ENCODE measurements at places on chromosomes 2 and 18. TPM values are rescaled to one million over a fixed set of nuclear protein-coding genes. Genes with fewer than 3 reads are reported as not detected.

DNA sequence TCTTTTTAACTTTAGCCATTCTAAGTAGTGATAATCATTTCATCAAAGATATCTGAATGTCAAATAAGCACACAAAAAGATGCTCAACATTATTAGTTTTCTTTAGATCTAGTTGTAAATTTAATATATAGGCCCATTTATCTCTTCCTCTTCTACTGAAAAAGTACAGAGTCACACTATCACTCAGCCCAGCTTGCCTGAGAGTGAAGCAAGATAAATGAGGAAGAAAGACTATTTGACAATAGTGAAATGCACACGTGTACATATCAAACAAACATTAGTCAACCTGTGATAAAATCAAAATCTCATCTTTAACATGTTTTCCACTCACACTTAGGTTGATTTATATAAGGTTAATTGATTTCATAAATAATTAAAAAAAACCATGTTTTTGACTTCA lies 83.5 kb upstream of the CCDC195 start:
- H3K4me3 ChIP-seq: no peak overlapping the region
- H3K36me3 ChIP-seq: peaks cover 28% of the 10 kb centered on the region
- no peaks in the 10 kb centered on the region for H3K4me1 ChIP-seq
- H3K27ac ChIP-seq: peak overlapping the region; percentile 29

DNA sequence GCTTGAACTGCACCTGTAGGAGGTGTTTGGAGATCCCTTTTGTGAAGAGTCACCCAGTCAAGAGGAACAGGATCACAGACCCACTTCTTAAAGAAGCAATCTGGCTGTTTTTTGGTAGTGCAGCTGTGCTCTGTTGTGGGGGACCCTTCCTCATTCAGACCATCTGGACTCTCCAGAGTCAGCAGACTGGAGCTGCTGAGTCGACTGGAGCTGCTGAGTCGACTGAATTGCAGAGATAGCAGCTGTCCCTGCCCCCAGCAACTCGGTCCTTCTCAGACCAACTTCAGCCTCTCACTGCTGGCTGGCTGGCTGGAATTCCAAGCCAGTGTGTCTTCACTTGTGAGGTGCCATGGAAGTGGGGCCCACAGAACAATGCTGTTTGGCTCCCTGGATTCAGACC lies 56.8 kb downstream of the GTF3C3 start:
- H3K36me3 ChIP-seq: peaks cover 22% of the 10 kb centered on the region
- H3K27me3 ChIP-seq: no peaks in the 10 kb centered on the region
- H3K27ac ChIP-seq: no peak overlapping the region
- DNase-seq: no peak

SERPINB4 gene
- total RNA-seq: not detected

- DNase-seq: no peak
- no peak overlapping the region for H3K4me3 ChIP-seq
Observed at GRCh38 chr2:203636588-203637470, 69.6 kb upstream of the CD28 start.

AQP12A gene
- not detected for total RNA-seq

DSG1 gene
- not detected for total RNA-seq

DPP10 gene
- total RNA-seq: not detected

DLGAP1 gene
- total RNA-seq: not detected

DNA sequence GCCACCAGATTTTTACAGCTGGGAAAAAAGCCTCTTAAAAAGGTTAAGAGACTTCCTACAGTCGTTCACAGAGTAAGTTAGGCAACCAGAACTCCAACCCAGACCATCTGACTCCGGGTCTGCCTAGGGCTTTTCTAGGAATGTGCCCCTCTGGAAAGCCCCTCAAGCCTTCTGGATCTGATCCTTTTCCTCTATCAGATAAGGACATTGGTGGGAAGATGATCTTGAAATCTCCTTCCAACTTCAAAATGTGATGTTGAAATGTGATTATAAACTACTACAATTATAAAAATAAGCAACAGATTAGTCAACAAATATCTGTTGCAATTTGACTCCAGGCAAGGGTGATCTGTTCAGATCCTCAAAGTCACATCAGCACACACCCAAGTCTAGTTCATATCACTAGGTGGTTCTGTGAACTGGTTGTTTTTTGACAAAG lies 270.4 kb downstream of the ARHGAP15 start:
- no peak overlapping the region for H3K27ac ChIP-seq
- H3K36me3 ChIP-seq: peaks cover 8% of the 10 kb centered on the region
- H3K4me3 ChIP-seq: no peak overlapping the region
- H3K27me3 ChIP-seq: no peaks in the 10 kb centered on the region
- H3K4me1 ChIP-seq: peaks cover 25% of the 10 kb centered on the region

SMIM21 gene
- total RNA-seq: not detected

DNA sequence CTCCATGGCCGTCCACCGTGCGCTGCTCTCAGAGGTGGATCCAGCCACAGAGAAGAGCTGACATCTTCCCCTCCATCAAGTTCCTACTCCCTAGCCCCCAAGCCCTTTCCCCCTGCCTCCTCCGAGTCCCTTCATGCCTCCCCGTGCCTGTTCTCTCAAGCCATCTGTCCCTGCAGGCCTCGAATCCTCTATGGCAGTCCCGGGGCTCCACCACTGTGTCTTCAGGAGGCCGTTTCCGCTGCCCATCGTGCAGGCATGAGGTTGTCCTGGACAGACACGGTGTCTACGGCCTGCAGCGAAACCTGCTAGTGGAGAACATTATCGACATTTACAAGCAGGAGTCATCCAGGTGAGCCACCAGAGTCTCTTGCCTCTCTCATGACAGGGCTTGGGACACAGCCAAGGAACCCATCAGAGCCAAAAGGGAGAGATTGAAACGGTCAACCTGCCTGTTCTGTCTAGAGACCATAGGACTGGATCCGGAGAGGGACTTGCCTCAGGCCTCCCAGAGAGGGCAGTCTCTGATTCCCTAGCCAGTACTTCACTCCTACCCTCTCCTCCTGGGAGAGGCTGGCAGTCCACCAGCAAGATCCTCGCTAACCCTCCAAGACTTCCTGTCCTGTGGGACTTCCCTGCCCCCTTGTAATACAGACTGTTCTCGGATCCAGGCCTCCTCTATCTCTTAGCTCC lies 9.7 kb downstream of the UCN start:
- peaks cover 3% of the 10 kb centered on the region for H3K27me3 ChIP-seq
- no peak overlapping the region for H3K27ac ChIP-seq
- H3K36me3 ChIP-seq: no peaks in the 10 kb centered on the region
- no peak for DNase-seq
- H3K4me1 ChIP-seq: peaks cover 6% of the 10 kb centered on the region

GRCh38 chr2:23221901-23222300 lies 163.1 kb upstream of the KLHL29 start:
- no peak for DNase-seq
- no peak overlapping the region for H3K4me3 ChIP-seq
- no peaks in the 10 kb centered on the region for H3K4me1 ChIP-seq
- H3K27me3 ChIP-seq: no peaks in the 10 kb centered on the region

- DNase-seq: no peak
- H3K4me1 ChIP-seq: no peaks in the 10 kb centered on the region
- no peak overlapping the region for H3K27ac ChIP-seq
- no peaks in the 10 kb centered on the region for H3K36me3 ChIP-seq
- no peaks in the 10 kb centered on the region for H3K27me3 ChIP-seq
- no peak overlapping the region for H3K4me3 ChIP-seq
Observed at GRCh38 chr2:29817801-29818680, 103.3 kb downstream of the ALK start.

GRCh38 chr18:46868169-46868921 lies 49.0 kb downstream of the PIAS2 start:
- DNase-seq: no peak
- H3K4me1 ChIP-seq: peaks cover 15% of the 10 kb centered on the region
- H3K27ac ChIP-seq: no peak overlapping the region
- no peak overlapping the region for H3K4me3 ChIP-seq
- no peaks in the 10 kb centered on the region for H3K27me3 ChIP-seq

CAVIN2 gene
- total RNA-seq: not detected

DNA sequence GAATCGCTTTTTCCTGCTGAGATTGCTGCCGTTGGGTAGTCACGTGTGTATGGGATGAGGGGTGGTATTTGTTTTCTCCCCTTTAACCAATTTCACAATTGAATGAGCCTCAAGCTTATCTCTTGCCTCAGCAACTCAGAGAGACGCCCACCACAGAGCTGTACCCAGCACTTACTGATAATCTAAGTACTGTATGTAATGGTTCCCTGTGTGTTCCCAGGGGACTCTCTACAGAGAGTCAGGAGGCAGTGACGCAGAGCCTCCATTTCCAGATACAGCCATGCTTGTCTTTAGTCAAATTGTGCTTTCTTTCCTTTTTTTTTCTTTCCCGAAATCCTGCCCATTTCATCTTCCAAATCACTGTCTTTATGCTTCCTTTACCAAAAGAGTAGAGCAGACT lies 1102.1 kb upstream of the KLHL29 start:
- no peak overlapping the region for H3K27ac ChIP-seq
- no peaks in the 10 kb centered on the region for H3K4me1 ChIP-seq
- no peaks in the 10 kb centered on the region for H3K27me3 ChIP-seq
- DNase-seq: no peak
- H3K36me3 ChIP-seq: no peaks in the 10 kb centered on the region
- no peak overlapping the region for H3K4me3 ChIP-seq
